ENCODE measurements at places on chromosomes 1 and 21.

GRCh38 chr1:246450611-246451251 lies 56.3 kb downstream of the SMYD3 start:
- DNase-seq, result no peak

DNA sequence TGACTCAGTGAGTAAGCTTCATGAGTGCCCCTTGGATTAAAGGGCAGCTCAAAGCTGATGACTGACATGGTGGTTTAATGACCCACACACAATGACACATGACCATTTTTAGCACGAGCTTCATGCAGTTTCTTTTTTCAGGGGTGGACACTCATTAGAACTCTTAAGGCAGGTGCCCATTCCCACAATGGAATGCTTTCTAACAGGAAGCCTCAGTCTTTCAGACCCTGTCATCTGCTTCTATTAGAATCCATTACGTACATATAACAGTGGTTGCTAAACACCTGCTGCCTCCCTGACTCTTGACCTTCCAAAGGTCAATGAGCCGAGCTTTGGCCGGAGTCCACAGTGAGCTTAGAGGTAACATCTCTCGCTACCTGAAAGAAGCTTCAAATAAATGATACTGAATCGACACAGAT lies 27.4 kb downstream of the AKNAD1 start:
- DNase-seq, result no peak

- no peak for DNase-seq
Measured at GRCh38 chr1:209622841-209623829, 29.1 kb downstream of the LAMB3 start.

- no peak for DNase-seq
Measured at GRCh38 chr1:9719978-9720722, 68.6 kb downstream of the PIK3CD start.

DNA sequence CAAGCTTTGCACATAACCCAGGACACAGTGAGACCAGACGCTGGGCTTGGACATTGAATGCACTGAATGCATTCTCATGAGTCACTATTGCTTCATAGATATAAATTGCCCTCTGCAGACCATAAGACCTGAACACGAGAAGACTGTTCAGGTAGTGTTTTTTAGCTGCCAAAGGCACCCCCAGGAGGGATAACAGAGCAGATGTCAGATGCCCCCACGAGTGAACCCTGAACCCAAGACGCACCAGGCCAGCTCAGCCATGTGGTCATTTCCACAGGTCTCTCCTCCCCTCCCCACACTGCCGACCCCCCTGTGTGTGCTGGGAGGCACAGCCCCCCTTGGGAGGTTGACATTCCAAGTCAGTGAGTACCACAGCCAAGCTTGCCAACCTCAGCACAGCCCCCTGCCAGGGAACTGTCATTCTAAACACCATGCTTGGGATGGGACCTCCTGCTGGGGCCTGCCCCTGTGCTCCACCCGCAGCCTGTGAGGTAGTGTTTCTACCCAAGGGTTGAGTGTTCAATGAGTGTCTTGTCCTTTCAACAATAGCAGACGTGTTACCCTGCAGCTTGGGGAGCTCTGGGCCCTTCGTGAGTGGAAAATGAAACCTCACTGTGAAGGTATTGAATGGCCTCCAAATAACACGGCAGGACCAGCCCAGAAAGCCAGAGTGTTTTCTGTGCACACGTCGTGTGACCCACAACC lies 68.2 kb downstream of the PSMG1 start:
- DNase-seq, result no peak

- no peak for DNase-seq
Measured at GRCh38 chr1:197333041-197333440, 65.0 kb downstream of the CRB1 start.

GRCh38 chr1:15583016-15583706 lies 1.7 kb downstream of the AGMAT start:
- no peak for DNase-seq

DNA sequence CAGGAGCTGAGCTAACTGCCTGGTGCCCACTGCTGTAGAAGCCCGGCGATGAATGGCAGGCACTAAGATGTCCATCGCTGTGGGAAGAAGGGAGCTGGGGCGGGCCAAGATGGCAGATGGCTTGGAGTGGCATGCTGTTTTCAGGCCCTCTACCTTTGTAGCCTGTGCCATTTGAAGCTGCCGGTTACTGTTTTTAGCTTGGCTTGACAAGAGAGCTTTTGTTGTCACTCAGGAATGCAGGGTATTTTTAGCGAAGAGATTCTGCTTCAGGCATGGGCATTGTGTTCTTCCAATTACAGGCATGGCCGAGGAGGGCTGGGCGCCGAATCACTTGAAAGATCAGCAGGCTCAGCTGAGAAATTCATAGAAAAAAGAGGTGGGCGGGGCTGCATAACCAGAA lies 348.7 kb downstream of the RPS6KC1 start:
- no peak for DNase-seq

DNA sequence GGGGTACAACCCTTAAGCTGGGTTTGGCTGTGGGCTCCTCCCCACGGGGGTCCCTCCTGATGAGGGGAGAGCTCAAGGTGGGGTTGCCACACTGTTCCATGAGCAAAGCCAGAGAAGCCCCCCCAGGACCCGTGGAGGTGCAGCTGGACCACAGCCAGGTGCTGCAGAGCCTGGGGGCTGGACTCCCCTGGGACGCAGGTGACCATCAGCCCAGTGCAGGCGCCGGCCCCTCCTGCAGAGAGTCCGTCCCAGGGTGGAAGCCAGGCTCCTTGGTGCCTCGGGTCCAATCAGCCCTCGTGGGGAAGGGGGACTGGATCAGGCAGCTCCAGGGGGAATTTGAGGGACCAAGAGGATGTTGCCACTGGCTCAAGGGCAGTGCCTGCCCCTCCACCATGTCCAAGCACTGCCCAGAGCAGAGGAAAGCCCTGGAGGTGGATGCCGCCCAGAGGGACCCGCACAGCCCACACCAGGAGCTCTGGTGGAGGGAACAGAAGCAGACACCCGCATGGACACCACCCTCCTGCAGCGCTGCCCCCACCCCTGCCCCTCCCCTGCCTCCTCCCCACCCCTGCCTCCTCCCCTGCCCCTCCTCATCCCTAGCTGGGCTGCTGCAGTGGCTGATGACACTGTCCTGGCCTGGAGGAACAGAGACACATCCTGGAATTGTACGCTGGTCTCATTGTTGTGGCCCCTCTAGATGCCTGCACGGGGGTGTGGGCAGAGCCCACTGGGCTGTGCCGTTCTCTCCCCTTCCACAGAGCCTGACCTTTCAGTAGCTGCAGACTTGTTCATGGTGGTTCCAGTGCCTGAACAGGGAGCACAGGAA lies 30.8 kb upstream of the COL18A1 start:
- no peak for DNase-seq

DNA sequence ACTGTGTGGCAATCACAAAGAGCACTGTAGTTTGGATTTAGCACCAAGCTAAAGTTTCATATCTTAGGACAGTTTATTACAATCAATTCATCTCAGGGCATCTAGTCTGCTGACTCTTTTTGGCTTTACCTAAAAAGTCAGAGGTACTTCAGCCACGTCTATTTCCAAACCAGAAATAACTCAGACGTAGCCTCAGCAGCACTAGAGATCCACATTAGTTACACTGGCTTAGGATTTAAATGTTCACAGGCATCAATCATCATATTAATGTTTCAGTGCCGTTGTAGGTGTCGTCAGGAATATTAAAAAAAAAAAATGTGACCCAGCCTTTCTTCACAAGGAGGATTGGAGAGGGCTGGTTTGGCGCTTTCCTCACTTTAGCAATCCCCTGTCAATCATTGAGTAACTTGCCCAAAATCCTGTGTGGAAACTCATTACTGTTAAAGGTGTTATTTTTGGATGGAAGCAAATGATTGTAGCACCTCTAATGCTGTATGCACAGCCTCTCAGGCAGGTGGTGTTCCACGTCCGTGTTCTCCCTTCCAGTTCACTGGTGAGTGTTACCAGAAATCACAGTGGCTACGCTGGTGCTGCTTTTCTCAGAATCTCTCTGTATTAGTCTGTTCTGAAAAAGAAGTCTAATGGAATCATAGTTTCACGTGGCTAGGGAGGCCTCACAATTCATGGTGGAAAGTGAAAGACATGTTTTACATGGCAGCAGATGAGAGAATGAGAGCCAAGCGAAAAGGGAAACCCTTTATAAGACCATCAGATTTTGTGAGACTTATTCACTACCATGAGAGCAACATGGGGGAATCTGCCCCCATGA lies 45.4 kb downstream of the NEK7 start:
- no peak for DNase-seq

DNA sequence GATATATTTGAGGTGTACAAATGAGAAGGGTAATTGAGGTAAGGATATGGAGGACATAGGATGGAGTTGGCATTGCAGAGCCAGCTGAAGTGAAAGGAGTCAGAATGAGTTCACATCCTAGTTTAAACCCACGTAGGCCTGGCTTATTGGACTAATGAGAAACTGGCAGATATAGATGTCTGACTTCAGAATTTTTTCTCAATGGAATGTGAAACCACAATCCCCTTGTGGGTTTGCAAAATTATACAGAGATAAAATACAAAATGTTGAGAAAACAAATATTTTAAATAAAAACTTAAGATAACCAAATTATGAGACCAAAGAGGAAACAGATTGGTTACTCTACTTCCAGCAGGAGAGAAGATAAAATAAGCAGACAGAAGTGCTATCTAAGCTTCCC lies 277.4 kb upstream of the LRRC7 start:
- DNase-seq, result no peak

DNA sequence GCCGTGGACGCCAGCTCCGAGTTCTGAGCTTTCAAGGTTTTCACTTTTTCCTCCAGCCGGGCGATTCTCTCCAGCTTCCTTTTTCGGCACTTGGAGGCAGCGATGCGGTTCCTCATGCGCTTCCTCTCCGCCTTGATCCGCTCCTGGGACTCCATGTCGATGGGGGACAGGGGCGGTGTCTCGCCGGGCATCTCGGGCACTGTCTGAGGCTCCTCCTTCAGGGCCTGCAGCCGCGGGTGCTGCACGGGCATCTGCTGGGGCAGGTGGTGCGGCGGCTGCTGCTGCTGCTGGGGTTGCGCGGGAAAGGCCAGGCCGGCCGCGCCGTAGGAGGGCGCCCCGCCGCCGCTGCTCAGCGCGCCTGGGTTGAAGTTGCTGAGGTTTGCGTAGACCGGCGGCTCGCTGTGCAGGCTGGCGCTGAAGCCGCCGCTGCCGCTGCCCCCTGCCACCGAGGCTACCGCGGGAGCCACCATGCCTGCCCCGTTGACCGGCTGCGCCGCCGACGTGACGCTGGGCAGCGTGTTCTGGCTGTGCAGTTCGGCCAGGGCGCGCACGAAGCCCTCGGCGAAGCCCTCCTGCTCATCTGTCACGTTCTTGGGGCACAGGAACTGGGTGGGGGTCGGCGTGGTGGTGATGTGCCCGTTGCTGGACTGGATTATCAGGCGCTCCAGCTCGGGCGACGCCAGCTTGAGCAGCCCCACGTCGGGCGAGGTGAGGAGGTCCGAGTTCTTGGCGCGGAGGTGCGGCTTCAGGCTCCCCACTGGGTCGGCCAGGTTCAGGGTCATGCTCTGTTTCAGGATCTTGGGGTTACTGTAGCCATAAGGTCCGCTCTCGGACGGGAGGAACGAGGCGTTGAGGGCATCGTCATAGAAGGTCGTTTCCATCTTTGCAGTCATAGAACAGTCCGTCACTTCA lies 1.4 kb downstream of the JUN start:
- DNase-seq, result peak; percentile 60

DNA sequence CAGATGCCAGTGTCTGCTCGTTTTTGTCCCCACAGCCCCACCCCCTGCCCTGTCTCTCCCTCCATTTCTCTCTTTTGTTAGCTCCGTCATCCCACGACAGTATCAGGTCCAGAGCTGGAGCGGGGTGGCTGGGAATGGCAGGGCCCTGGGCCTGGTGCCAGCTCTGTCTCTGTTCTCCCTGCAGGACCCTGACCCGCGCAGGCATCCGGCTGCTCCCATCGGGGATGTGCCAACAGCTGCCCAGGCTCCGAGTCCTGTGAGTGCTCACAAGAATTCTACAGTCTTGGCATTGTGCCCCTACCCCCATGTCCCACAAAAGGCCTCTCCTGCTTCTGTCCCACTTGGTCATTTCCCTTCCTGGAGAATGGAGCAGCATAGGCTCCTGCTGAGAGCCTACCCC lies 37.4 kb downstream of the UBE2T start:
- DNase-seq, result no peak

- no peak for DNase-seq
Measured at GRCh38 chr1:203210988-203211387, 18.5 kb downstream of the CHIT1 start.

- DNase-seq, result peak; percentile 39
Measured at GRCh38 chr1:203593723-203594122, 32.9 kb upstream of the ATP2B4 start.

- DNase-seq, result peak; percentile 6
Measured at GRCh38 chr21:37071561-37072273, 1.2 kb downstream of the PIGP start.

GRCh38 chr1:53392460-53392859 lies 64.6 kb upstream of the LRP8 start:
- no peak for DNase-seq

DNA sequence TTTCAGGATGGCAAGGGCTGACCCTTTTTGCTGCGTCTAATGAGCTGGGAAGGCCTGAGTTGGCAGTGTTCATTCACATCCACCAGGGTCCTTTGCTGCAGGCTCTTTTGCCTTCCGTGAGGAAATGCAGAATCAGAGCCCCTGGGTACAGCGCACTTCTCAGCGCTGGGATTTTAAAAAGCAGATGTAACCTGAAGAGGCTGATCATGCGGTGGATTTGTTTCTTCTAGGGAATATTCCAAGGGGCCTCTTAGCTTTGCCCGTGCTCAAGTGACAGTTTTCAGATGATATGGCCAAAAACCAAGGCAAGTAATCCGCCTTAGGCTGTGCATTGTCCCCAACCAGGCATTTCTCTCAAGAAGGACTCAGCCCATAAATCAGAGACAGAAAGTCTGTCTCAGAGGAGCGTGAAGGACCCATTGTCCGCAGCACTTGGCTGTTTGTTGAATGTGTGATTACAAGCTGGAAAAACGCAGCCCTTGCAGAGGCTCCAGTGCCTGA lies 237.6 kb downstream of the PTPRC start:
- no peak for DNase-seq

Data from Calu3 (cell line).